ENCODE measurements at places on chromosomes 16 and 17. TPM values are rescaled to one million over a fixed set of nuclear protein-coding genes. Genes with fewer than 3 reads are reported as not detected.

TBX2 gene
- total RNA-seq: 2.4 TPM

ZNF624 gene
- total RNA-seq: 3.9 TPM

EPOP gene
- 0.38 TPM for total RNA-seq

C17orf78 gene
- not detected for total RNA-seq

KRT24 gene
- not detected for total RNA-seq

NOS2 gene
- total RNA-seq: under 0.01 TPM

PRR35 gene
- not detected for total RNA-seq

CMC2 gene
- total RNA-seq: 71.0 TPM

CNTD1 gene
- not detected for total RNA-seq

KRTAP2-1 gene
- total RNA-seq: not detected

CCDC78 gene
- total RNA-seq: 1.6 TPM

DNAJC7 gene
- total RNA-seq: 45.5 TPM

RASD1 gene
- 0.33 TPM for total RNA-seq

KRTAP4-2 gene
- not detected for total RNA-seq

DDX28 gene
- 10.6 TPM for total RNA-seq

GLP2R gene
- total RNA-seq: 0.51 TPM

SHISA6 gene
- not detected for total RNA-seq

TEX14 gene
- not detected for total RNA-seq

LAT gene
- 3.7 TPM for total RNA-seq

SLC16A11 gene
- total RNA-seq: 0.13 TPM

VMP1 gene
- 127 TPM for total RNA-seq

PYDC1 gene
- total RNA-seq: not detected

TM4SF5 gene
- total RNA-seq: not detected

HOXB1 gene
- not detected for total RNA-seq

PRRT2 gene
- total RNA-seq: 0.25 TPM

CLEC10A gene
- total RNA-seq: not detected

SMYD4 gene
- total RNA-seq: 6.5 TPM

ARMC5 gene
- 11.8 TPM for total RNA-seq

PNMT gene
- total RNA-seq: 1.4 TPM

TNFRSF13B gene
- total RNA-seq: not detected

XYLT1 gene
- total RNA-seq: 2.8 TPM

GDPD3 gene
- total RNA-seq: 0.76 TPM

Data from mesangial cell (primary cell).